ENCODE measurements at places on chromosomes 13 and 19.

GRCh38 chr13:42614436-42615035 lies 40.6 kb downstream of the TNFSF11 start:
- no peak for DNase-seq

- DNase-seq, result no peak
These were observed 187.2 kb downstream of the EFNB2 start for GRCh38 chr13:106348075-106348840.

DNA sequence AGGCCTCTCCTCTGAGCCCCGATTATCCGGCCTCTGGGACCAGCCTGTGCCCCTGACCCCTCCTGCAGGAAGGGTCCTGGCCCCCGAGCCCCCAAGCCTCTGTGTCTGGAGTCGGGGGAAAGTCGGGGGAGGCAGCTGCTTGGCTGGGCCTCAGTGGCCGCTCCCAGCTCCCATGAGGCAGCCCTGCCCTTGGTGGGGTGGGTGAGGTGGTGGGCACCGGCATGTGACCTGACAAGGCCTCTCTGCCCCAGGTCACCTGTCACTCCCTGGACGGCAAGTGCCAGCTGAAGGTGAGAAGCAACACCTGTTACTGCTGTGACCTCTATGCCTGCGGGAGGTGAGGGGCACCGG lies 41.5 kb downstream of the TMEM255B start:
- DNase-seq, result no peak

- no peak for DNase-seq
These were observed 1819.5 kb downstream of the SLITRK5 start for GRCh38 chr13:89490661-89491060.

- DNase-seq, result no peak
These were observed 556.3 kb upstream of the ARGLU1 start for GRCh38 chr13:107124129-107124718.

DNA sequence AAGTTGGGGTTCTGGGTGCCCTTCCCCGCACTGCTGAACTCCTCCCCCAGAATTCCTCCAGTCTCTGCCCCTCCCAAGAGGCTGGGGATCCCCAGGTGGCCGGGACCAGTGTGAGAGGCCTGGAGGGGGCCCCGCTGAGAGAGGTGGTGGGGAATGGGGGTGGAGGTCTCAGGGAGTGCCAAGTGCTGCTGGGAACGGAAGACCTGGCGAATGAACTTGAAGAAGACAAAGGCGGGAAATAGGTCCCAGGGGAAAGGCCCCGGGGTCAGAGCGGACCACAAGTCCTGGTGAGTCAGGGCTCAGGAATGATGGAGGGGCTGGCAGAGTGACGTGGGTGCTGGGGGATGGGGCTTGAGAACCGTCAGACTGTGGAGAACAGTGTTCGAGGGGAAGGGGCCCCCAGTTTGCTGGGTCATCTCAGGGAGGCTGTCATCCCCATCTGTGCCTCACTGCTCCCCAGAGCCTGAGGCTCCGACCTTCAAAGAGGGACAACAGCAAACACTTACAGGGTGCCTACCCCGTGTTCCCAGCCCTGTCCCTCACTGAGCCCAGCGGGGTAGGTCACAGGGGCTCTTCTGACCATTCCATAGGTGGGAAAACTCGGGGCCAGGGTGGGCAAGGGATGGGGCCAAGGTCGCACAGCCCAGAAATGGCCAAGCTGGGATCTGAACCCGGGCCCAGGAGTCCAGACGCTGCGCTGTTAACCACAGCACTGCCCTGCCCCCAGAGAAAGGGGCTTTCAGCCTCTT lies 16.0 kb upstream of the SEMA6B start:
- no peak for DNase-seq

GRCh38 chr19:19860756-19861390 lies 4.8 kb upstream of the ZNF253 start:
- peak; percentile 11 for DNase-seq

DNA sequence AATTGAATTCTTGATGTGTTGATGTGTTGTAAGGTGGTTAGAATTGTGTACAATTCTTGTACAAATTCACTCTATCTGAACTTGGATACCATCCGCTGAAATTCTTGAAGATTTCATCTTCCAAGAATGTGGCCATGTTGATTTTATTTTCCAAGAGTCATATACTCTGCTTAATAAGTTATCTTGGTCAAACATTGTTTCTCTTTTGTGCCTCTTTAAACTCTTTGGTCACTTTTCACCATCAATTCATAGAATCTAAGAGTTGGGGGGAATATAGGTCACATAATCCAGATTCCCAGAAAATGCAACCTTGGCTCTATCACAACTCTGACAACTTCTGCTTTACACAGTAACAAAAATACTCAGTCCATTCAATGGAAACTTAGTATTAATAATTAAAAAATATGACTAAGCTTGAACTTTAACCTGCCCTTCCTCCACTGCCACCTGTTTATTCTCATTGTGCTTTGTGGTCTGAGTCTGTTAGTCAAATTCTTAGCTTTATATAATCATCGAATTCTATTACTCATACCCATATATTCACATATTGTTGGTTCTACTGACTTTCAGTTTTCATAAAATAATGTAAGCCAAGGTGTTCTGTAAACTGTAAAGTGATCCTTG lies 373.2 kb downstream of the LMO7 start:
- no peak for DNase-seq

GRCh38 chr19:19547674-19548336 lies 9.7 kb downstream of the CILP2 start:
- DNase-seq, result no peak

- no peak for DNase-seq
These were observed 442 bp downstream of the REXO1 start for GRCh38 chr19:1847684-1848398.

GRCh38 chr13:50712881-50713280 lies 130.6 kb downstream of the DLEU7 start:
- DNase-seq, result no peak

DNA sequence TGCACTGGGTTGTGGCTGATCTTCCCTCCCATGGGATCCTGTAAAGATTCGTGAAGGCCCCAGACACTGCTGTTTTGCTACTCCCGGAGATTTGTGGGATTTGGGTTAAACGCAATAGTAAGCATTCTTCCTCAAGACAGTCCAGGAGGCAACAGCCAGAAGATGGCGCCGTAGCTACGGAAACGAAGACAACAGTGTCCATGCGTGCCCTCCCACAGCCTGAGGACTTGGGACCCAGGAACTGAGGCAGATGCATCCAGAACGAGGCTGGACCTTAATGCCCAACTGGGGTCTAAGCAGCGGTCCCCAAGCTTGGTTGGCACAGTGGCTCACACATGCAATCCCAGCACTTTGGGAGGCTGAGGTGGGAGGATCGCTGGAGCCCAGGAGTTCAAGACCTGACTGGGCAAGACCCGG lies 57.6 kb upstream of the ZNF507 start:
- no peak for DNase-seq

GRCh38 chr13:28271056-28271840 lies 132.9 kb downstream of the PAN3 start:
- DNase-seq, result no peak

- no peak for DNase-seq
These were observed 9.2 kb upstream of the NCCRP1 start for GRCh38 chr19:39187552-39187943.

GRCh38 chr13:39538816-39539790 lies 63.9 kb downstream of the LHFPL6 start:
- no peak for DNase-seq

DNA sequence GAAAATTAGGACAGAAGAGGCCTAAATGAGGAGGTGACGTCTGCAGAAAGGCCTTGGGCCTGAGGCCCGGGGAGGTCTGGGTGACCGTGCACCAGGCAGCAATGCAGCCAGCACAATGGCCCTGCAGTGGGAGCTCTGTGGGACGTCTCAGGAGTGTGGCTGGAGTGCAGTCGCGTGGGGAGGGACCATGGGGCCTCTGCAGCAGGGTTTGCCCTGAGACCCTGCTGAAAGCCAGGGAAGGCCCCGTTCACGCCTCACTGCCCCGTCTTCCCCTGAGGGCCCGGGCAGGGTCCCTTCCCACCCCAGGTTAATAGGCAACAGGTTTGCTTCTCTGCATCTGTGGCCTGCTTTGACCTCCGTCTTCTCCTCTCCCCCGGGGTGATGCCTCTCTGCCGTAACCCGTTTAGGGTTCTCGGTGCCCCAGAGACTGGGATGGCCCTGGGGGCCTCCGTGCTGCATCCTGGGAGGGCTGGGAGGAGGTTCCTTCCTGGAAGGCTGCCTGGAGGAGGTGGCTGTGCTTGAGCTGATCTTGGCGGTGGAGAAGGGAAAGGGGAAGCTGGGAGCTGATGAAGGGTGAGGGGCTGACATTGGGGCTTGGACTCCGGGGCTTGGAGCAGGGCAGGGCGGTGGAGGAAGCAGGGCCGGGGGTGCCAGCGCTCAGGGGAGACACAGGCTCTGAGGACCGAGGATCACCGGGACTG lies 9.7 kb downstream of the PALM start:
- DNase-seq, result no peak

GRCh38 chr13:38008636-38009035 lies 139.1 kb upstream of the TRPC4 start:
- no peak for DNase-seq

DNA sequence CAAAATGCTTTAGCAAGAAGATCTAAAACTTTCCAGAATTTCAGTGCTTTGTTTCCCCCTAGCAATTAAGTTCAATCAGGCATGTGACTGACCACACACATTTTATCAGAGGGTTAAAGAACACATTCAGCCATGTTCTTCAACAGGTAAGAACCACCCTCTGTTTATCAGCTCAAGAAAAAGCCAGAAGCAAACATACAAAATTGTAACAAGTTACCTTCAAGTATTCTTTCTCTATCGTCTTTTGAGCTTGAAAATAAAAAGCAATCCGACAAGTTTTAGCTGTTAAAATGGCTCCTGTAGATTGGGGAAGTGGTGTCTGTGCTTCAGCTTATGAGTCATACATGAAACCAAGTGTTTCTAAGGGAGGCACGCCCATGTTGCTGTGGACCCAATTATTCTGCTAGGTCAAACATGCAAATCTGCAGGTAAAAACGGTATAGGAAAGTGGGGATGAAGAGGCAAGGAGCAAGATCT lies at the start of gene ELF1:
TSS of gene ELF1 (minus strand) at position 306 of the 477 bp plus-strand sequence. CDS start 37,262 bp downstream, outside the sequence.
- peak; percentile 23 for DNase-seq

- no peak for DNase-seq
These were observed 20.5 kb downstream of the EDNRB start for GRCh38 chr13:77898097-77898496.

DNA sequence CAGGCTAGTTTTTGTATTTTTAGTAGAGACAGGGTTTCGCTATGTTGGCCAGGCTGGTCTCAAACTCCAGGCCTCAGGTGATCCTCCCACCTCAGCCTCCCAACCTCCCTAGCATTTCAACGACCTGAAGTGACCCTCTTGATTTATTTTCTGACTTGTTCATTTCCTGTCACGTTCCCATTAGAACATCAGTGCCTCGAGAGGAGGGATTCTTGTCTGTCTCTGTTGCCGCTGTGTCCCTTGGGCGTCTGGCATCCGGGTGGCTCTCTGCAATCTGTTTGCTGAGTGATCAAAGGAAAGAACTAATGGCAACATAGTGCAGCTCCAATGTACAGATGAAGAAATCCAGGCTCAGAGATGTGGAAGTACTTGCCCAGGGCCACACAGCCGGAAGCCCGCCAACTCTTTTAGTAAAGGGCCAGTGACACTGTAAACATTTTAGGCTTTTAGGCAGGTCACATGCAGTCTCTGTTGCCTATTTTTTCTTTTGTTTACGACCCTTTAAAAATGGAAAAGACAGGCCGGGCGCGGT lies 47.5 kb downstream of the NFIC start:
- no peak for DNase-seq

Measured in activated CD8-positive, alpha-beta memory T cell treated with anti-CD3 and anti-CD28 coated beads for 1 hour (primary cell).